ENCODE measurements at places on chromosomes 13 and 19. TPM values are rescaled to one million over a fixed set of nuclear protein-coding genes. Genes with fewer than 3 reads are reported as not detected.

The ZNF93 gene
- 2.7 TPM for total RNA-seq

- peak; percentile 81 for DNase-seq
Observed at GRCh38 chr19:47391510-47392223, 27.7 kb downstream of the MEIS3 start.

DNA sequence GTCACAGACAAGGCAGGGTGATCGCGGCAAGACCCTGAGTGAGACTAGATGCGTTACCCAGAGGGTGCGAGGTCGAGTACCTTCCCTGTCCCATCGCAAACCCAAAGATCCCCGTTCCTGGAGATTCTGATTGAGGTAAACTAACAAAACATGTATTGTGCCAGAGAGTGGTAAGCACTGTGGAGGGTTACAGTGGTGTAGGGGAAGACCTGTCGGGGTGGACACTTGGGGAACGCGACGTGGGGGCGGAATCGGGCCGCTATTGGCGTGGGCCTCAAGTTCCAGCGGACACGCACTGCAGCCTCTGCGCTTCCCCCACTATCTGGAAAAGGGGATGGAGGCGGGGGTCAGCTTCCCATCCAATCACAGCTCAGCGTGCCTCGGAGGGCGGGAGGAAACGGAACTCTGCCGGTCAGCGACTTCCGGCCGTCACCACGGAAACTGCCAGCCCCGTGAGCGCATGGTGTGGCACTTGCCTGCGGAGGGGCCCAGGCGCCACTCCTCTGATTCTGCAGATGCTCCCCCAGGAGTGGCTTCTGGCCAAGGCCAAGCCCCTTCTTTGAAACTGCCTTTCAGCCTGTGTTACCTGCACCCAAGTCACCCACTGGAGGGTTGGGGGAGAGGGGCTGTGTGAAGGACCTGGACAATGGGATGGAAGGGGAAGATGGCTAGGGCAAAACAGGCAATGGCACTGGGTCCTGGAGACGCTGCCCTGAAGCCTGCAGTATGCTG lies 1.0 kb upstream of the UBE2M start:
- DNase-seq = no peak

DNA sequence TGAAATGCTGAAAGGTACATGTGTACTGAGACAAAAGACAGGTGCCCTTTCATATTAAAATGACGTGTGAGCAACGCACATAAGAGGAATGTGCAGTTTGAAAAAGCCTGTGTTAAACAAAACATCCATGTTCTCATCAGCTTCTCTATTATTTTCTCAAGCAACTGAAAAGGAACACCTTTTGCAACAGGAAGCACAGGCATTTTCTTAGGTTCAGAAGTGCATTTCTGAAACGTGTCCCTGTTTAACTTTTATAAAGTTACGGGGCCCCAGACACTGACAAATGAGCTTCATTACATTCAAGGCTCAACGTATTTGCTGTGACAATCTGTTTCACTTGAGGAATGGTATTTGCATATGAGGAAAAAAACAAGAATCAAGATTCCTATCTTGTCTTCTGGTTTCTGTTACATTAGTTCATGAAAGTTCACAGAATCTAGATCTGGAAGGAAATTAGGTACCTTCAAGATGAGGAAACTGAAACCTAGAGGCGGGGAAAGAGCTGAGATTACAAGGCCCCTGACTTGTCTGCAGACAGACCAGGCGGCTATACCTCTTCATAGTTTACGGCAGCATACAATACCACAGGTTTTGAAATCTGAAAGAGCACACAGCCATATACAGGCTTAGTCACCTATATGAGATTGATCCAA lies 431.7 kb downstream of the KLF12 start:
- no peak for DNase-seq

The DOCK9 gene
- total RNA-seq = 34.9 TPM

DNA sequence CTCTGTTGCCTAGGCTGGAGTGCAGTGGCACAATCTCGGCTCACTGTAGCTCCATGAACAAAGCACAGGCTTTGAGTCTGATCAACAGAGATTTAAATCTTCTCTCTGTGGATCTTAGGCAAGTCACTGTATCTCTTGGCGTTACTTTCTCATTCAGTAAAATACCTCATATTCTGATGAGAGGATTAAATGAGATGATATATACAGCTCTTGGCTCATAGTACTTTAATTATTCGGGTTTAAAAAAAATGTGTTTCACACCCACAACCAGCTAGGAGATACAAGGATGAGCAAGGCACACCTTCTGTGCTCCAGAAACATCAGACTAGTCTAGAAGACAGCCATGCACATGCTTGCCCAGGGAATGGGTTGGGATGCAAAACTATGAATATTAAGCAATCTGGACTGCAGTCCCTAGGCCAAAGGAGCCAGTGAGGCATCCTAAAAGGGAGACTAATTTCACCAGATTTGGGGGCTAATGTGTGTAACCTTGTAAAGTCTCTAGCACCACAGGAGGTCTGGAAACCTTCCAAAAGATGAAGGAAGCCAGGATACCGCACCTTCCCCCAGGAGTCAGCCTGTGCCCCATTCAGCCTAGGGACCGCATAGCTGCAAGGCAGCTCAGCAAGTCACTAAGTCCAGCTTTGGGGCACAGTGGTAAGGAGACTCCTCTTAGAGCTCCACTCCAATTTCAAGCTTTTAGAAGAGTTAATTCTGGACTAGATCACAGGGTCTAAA lies 2.5 kb downstream of the VPS36 start:
- no peak for DNase-seq

The PNMA8B gene
- 0.11 TPM for total RNA-seq

The HSH2D gene
- total RNA-seq = 5.7 TPM

DNA sequence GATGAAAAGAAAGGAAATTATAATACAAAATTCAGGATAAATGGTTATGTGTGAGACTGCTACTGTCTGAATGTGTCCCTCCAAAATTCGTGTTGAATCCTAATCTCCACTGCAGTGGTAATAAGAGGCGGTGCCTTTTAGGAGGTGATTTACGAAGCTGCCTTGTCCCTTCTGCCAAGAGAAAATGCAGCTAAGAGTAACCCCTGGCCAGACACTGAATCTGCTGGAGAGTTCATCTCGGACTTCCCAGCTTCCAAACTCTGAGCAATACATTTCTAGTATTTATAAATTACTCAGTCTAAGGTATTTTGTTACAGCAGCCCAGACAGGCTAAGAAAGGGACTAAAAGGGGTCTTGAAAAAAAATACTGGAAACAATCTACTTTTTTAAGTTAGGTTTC lies 152.6 kb downstream of the KLF12 start:
- no peak for DNase-seq

The ZNF175 gene
- total RNA-seq = 6.0 TPM

The SULT2A1 gene
- total RNA-seq = 0.10 TPM

DNA sequence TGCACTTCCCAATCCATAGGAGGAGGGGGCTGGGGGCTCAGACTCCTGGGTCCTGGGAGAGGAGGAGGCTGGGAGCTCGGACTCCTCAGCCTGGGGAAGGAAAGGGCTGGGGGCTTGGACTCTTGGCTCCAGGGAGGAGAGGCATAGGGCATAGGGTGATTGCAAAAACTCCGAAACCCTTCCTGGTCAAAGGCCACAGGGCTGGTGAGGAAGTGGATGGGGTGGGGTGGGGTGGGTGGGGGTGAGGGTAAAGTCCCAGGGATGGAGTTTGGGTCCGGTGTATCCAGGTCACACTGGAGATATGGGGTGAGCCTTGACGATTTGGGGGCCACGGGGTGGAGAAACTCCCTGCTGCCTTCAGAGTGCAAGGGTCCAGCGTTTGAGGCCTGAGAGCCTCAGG lies 2.8 kb downstream of the MYH14 start:
- DNase-seq = no peak

DNA sequence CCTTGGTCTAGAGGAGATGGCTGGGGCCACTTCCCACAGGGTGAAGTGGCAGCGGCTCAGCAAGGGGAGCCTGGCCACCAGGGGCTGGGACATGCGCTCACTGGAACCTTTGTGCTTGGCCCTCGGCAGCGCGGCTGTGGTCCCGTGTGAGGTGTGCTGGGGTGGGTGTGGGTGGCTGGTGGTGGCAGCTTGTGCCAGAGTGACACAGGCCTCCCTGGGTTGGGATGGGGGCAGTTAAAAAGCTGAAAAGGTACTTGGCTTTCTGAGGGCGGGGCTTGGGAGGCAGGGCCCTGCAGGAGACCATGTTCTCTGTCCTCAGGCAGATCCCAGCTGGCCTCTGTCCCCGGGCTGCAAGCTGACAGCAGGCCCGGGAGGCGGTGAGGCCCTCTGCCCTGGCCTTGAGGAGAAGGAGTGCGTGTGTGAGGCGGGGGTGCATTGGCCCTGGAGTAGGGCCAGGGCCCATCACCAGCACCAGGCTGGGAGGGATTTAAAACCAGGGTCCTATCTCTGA lies 17.3 kb downstream of the MPND start:
- no peak for DNase-seq

- no peak for DNase-seq
Observed at GRCh38 chr13:113573065-113573464, 11.5 kb upstream of the TFDP1 start.

DNA sequence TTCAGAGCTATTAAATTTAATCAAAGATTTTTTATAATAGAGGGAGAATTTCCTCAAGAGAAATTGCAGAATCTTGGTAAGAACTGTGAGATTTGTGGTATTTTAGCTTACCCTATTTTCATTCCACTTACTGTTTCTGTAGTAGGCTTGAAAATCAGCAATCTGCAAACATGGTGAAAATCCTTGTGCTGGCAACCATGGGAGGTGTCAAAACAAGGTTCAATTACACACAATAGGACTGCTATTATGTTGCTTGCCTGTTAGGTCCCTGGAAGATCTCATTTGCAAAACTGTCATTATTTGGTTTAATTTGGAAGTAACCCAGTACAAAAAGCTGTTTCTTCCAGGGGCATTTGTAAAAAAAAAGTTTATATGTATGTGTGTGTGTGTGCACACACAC lies 662.8 kb upstream of the SLITRK6 start:
- no peak for DNase-seq

The LCP1 gene
- 663 TPM for total RNA-seq

The ZNF837 gene
- total RNA-seq = 2.1 TPM

GRCh38 chr13:111947026-111947810 lies 119.7 kb upstream of the SOX1 start:
- no peak for DNase-seq

DNA sequence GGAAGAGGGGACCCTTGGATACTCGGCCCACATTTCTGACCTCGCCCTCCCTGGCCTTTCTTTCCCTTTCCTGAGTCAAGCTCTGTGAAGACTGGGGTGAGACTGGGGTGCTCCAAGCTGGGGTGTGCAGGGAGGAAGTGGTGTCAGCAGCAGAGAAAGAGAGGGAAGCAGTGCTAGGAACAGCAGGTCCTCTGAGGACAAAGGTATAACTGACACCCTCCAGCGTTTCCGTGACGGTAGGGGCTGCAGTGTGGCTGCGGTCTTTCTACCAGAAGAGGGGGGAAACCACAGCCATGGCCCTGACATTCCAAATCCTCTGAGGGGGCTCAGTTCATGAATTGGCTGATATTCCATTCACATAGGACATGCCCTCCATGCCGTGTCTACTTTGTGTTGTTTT lies 1.1 kb downstream of the KIR3DL2 start:
- DNase-seq = no peak

- DNase-seq = no peak
Observed at GRCh38 chr13:25659091-25659795, 287.5 kb downstream of the ATP8A2 start.

DNA sequence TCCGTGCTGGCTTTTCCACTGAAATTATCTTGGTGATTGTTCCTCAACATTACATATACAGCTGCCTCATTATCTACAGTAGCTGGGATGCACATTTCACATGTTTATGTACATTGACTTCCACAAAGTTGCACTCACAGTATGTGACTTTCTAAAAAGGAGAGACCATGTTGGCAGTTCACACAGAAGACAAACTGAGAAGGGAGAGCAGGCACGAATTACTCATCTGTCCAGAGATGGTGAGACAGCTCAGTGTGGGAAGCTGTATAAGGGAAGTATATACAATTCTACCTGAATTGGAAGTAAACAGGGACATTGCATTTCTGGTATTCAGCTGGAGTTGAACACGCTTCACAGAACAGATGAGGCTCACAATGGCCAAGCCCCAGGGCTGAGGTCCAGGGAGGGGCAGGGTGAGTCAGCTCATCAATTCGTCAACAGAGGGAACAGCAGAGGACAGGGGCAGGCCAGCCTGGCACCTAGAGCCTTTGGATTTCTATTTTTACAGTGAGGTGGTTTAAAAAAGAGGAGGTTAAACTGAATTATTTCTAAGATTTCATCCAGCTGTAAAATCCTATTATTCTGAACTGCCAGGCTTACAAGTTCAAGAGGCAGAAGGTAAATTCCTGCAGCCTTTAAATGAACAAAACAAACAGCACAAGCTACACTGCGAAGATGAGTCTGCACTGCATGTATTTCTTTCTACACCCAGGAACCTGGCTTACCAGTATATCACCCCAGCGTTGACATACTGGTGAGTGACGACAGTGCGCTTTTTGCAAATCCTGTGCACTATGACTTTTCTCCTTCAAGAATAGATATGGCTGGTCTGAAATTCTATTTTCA lies 9.8 kb downstream of the PARP4 start:
- DNase-seq = no peak

DNA sequence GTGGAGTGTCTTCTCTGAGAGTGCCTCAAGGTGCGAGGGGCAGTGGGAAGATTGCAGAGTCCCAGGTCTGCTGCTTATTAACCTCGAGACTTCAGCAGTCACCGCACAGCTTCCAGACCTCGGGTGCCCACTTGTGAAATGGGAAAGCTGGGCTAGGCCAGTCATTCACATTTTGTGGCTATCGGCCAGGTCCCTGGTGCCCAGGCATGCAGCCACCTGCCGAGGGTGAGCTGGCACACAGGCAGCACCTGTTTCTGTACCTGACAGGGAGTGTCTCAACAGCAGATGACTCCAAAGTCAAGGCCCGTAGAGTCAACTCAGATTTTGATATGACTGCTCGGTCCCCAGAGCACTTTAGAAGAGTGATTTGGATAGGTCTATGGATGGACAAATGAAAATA lies 21.9 kb downstream of the UQCRFS1 start:
- no peak for DNase-seq

DNA sequence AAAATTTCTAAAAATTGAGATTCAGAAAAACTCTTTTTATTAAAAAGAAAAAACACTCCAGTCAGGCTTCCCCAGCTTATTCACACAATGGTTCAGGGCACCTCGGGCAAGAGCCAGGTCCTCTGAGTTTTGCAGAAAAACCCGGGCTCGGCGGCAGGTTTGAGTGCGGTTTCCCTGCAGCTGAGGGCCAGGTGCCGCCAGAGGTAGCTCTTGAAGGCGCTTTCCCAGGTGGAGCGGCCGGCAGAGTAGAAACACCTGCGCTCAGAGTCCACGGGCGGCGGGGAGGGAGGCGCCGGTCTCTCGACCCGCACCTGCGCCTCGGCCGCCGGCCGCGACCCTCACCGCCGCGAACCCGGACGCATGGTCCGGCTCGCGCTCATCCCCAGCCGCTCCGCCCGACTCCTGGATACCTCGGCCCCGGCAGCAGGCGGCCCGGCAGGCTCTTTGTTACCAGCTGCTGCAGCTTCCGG lies 444 bp downstream of the PROSER1 start:
- DNase-seq = peak; percentile 23

DNA sequence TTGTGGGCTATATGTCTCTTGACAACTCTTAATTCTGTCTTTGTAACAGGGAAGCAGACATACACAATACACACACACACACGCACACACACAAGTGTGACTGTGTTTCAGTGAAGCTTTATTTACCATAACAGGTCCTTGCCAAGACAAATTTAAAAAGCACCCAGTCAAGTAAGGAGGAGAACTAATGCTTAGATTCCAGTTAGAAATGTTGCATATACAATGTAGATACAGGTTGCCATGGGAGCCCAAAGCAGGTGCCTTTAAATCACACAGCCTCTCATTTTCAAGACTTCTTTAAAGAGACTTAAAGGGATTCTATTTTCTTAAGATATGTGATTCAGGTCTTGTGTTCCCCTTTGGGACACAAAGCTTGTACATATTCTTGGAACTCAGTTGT lies 1551.9 kb downstream of the EFNB2 start:
- DNase-seq = no peak

The CPAMD8 gene
- 0.18 TPM for total RNA-seq

GRCh38 chr19:16023146-16023915 lies 53.0 kb upstream of the TPM4 start:
- no peak for DNase-seq
